ENCODE measurements at places on chromosomes 13 and 19.

- DNase-seq: no peak
Observed at GRCh38 chr19:38046254-38047048, 139.4 kb downstream of the SIPA1L3 start.

GRCh38 chr13:73603646-73604045 lies 530.6 kb downstream of the KLF12 start:
- DNase-seq: no peak

DNA sequence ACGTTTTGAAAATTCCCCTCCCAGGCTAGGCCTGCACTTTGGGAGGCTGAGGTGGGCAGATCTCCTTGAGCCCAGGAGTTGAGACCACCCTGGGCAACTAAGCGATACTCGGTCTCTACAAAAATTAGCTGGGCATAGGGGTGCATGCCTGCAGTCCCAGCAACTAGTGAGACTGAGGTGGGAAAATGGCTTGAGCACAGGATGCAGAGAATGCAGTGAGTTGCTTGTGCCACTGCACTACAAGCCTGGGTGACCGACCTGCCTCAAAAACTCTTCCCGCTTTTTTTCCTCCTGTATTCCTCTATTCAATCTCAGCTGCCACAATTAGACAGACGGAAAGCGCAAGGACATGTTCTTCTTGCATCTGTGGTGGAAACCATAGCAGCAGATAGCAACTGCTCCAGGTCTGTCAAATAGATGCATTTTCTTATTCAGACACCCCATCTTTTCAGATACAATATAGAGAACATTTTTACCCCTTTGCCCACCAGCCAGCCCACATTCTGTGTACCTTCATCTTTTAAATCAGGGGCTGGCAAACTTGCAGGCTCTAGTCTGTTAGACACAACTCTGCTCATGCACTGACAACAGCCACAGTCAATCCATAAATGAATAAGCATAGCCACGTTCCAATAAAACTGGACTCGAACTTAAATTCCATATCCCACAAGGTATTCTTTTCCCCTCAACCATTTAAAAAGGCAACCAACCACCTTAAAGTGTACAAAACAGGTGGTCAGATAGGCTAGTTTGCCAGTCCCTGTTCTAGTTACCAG lies 4.8 kb downstream of the TPT1 start:
- DNase-seq: no peak

- no peak for DNase-seq
Observed at GRCh38 chr19:47998800-47999199, 4.4 kb downstream of the ELSPBP1 start.

DNA sequence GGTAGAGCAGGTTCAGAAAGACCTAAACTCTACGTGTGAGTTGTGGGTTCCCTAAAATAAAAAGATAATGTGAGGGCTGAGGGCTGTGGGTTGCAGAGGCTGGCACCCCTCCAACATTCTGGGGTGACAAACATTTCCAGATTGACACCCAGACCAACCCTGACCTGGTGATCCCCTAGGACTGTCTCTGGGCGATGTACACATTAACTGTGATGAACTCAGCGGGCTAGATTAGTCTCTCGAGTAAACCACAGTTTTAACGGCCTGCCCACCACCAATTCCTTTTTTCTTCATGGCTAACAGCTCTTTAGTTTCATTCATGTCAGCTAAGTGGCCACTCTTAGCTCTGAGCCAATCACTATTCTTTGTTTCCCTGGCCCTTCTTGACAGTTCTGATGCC lies 24.8 kb downstream of the SIAH3 start:
- DNase-seq: no peak

DNA sequence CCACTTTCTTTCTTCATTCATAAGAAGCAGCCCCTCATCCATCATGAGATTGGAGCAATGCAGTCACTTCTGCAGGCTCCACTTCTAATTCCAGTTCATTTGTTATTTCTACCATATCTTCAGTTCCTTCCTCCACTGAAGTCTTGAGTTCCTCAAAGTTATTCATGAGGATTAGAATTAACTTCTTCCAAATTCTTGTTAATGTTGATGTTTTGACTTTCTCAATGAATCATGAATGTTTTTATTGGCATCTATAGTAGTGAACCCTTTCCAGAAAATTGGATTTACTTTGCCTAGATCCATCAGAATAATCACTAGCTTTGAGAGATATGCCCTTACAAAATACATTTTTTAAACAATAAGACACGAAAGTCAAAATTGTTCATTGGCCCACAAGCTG lies 2567.7 kb upstream of the PCDH20 start:
- DNase-seq: no peak

DNA sequence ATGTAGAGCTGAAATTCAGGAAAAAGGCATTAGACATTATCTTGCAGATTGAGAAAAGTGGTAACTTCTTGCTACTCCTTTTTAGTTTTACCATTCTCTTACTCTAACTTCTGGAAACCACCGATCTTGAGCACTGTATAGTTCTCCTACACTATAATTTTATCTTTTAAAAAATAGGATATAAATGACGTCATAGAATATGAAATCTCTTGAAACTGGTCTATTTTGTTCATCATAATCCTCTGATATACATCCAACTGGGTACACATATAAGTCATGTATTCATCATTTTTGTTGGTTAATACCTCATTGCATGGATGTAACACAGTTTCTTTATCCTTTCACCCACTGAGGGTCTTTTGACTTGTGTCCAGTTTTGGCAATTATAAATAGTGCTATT lies 629.9 kb upstream of the PRR20A start:
- no peak for DNase-seq

- no peak for DNase-seq
Observed at GRCh38 chr19:17329366-17330261, 5.0 kb downstream of the ANO8 start.

GRCh38 chr19:40261631-40262030 lies 23.5 kb downstream of the AKT2 start:
- no peak for DNase-seq

DNA sequence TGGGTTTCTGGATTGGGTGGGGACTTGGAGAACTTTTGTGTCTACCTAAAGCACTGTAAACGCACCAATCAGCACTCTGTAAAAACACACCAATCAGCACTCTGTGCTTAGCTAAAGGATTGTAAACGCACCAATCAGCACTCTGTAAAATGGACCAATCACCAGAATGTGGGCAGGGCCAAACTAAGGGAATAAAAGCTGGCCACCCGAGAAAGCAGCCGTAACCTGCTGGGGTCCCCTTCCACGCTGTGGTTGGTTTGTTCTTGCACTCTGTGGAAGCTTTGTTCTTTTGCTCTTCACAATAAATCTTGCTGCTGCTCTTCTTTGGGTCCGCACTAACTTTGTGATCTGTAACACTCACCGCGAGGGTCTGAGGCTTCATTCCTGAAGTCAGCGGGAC lies 37.3 kb downstream of the LIG4 start:
- DNase-seq: no peak

DNA sequence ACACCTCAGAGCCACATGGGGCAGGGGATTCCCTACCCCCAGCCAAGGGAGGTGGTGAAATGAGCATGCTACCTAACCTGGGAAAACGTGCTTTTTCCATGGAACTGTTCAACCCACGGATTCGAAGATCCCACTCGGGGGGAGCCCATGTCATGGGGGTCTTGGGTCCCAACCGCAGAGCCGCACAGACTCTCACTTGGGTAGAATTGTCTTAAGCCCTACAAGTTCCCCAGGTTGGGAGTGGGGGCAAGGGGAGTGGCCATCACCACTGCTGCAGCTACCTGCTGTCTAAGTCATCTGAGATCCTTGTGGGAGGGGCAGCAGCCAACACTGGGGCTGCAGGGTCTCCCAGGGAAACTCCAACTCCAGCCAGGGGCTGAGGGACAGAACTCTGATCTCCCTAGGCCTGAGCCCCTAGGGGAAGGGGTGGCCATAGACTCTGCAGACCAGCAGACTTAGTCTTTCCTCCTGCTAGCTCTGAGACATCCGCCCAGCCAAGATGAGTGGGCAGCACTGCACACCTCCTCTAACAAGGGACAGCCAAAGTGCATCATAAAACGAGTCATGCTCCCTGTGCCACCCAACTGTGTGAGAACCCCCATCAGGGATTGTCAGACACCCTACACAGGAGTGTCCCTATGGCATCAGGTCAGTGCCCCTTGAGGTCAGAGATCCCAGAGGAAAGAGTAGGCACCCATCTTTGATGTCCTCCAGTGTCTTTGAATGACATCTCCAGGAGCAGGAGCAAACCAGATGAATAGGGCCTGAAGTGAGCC lies 610.4 kb upstream of the SLITRK6 start:
- DNase-seq: no peak

GRCh38 chr19:19551853-19552192 lies 13.8 kb downstream of the CILP2 start:
- DNase-seq: no peak

DNA sequence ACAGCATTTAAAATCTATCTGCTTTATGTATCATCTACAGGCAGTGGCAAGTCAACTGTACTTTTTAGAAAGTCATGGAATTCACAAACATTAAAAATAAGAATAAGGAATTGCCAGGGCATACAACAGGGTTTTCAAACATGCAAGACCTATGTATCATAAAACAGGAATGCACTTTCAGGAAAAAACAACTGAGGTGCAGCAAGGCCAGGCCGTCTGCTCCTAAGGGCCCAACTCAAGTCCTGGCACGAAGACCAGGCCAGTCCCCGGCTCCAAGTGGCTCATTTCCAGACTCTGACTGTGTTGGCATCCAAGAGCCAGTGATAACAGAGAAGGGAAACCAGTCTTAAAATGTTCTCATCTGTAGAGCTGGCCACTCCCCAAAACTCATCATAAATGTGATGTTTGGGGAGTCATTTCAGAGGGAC lies 7.1 kb downstream of the RFX2 start:
- DNase-seq: peak; percentile 88

- peak; percentile 26 for DNase-seq
Observed at GRCh38 chr13:32609428-32609827, 23.2 kb downstream of the PDS5B start.

GRCh38 chr13:93637852-93638251 lies 411.2 kb downstream of the GPC6 start:
- no peak for DNase-seq

- DNase-seq: no peak
Observed at GRCh38 chr19:16309643-16310042, 15.0 kb upstream of the KLF2 start.

DNA sequence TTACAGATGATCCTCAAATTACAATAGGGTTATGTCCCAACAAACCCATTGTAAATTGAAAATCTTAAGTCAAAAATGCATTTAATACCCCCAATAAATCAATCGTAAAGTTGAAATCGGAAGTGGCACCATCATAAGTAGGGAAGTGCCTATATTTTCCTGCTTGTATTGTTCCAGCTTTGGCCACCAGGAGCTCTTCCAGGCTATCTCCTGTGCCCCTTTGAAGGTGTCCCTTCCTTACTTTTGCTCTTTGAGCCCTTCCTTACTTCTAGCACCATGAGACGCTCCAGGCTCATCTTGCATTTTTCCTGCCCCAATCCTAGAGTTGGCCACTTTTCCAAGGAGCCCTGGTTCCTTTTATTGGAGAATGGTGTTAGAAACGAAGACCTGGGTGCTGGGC lies 163.0 kb upstream of the TSC22D1 start:
- no peak for DNase-seq

- DNase-seq: no peak
Observed at GRCh38 chr19:2171349-2172145, 7.8 kb downstream of the DOT1L start.

DNA sequence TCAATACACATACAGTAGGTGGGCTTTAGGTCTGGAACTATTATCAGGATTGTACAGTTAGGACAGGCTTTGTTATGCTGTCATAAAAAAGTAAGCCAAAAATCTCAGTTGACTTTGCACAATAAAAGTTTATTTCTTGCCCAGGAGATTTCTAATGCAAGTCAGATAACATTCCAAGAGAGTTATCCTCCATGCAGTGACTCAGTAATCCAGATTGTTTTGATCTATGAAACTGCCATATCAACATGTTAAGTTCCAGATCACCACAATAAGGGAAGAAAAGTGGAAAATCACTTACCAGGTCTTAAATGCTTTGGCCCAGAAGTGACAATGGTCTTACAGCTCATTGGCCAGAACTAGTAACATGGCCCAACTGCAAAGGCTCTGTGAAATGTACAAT lies 636.2 kb upstream of the KLF12 start:
- peak; percentile 96 for DNase-seq

- no peak for DNase-seq
Observed at GRCh38 chr19:1980809-1981181, 34.7 kb downstream of the BTBD2 start.

- peak; percentile 90 for DNase-seq
Observed at GRCh38 chr13:84651288-84651687, 769.0 kb upstream of the SLITRK1 start.

DNA sequence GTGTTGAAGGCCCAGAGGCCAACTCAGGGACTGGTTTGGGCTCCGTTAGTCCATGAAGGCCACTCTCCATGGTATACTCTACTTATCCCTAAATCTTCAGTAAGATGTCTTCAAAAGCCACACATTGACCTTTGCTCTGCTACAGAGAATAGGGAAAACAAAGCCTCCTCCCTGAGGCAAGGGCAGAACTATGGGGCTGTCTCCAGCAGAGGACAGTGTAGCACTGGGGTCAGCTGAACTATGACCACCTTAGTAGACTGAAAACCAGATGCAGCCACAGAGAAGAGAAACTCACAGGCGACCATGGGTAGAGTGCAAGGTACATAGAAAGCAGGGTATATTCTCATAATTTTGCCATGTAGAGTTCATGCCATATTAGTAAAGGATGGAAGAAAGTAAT lies 587.4 kb downstream of the LMO7 start:
- no peak for DNase-seq

GRCh38 chr13:102693250-102693649 lies 1.6 kb downstream of the METTL21C start:
- DNase-seq: no peak

GRCh38 chr19:13700621-13701020 lies 63.7 kb upstream of the MRI1 start:
- no peak for DNase-seq

GRCh38 chr19:45528149-45528743 lies 21.0 kb downstream of the VASP start:
- DNase-seq: peak; percentile 57

DNA sequence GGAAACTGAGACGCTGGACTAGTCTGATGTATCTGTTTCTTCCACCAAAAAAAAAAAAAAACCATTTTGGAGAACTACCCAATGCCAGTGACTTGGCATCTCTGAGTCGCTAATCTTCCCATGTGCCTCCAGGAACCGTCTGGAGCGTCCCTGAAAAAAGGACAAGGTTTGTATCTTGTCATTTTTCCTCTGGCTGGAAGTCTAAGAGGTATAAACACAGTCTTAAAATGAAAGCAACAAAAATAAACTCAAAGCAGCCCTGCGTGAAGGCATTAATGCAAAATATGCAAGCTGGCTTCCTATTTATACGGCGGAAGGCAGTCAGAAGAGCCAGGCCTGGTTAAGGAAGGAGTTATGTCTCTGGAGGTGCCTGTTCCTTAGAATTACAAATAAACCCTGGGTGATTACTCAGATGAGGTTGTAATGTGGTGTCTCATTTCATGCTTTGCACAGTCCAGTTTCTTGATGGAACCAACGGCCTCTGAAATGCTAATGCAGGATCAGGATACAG lies 20.3 kb downstream of the ACTN4 start:
- peak; percentile 83 for DNase-seq

DNA sequence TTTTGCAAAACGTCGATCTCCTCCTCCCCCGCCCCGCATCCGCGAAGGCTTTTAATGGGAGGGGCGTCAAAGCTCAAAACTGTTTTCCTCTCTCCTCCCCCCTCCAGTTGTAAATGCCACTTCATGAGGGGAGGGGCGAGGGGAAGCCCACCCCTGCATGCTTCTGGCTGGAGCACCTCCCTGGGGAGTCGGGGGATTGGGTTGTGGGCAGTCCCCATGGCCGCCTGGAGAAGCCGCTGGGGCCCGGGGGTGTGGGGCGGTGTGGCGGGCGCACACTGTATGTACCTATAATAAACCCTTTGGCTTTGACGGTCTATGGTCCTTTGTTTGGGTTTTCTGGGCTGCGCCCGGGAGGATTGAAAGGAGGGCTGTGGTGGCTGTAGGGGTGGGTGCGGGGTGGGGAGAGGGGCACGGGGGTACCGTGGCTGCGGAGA lies 505 bp upstream of the SHKBP1 start:
- DNase-seq: no peak
